ENCODE measurements at places on chromosomes 5 and 9. TPM values are rescaled to one million over a fixed set of nuclear protein-coding genes. Genes with fewer than 3 reads are reported as not detected.
A peak's percentile ranks its signal among the peaks of the same experiment; 100 is the strongest.

GRCh38 chr9:32371679-32372078 is 12.8 kb upstream of the ACO1 start:
- H3K4me3 ChIP-seq, result no peak overlapping the region
- no peak for DNase-seq
- H3K27me3 ChIP-seq, result no peaks in the 10 kb centered on the region

DNA sequence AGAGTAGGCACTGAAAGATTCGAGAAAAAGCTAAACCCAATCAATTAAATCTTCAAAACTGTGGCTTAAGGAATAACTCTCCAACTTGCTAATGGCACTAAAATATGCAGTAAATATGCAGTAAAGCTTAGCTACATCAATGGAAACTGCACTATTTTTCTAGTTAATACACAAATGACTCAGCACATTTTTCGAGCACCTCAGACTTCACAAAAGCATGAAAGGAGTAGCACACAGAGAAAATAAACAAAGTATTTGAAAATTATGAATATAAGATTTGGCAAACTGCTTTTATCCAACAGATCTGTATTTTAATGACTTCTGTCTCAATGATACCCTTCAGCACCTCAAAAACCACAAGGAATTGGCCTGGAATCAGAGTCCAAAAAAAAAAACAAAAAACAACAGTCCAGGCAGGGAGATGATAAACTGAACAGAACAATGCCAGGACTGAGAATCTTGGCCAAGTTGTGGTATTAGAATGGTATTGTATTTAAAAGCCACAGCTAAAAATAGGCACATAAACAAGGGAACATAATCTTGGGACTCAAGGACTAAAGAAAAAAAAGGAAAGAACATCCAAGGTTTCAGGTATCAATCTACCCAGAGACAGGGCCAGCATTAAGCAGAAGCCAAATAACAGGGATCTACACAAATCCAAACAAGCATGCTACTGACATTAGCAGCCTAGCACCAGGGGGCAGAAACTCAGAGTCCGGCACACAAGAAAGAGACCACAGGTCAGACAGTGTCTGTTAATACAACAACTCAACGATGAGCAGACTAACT is 21.4 kb downstream of the TMEM245 start:
- H3K27me3 ChIP-seq, result no peaks in the 10 kb centered on the region
- peaks cover 50% of the 10 kb centered on the region for H3K4me1 ChIP-seq
- peak overlapping the region; percentile 84 for H3K27ac ChIP-seq
- peak; percentile 84 for DNase-seq
- peaks cover 24% of the 10 kb centered on the region for H3K36me3 ChIP-seq
- H3K4me3 ChIP-seq, result peak overlapping the region; percentile 7

GRXCR2 gene
- not detected for total RNA-seq

SLC36A3 gene
- not detected for total RNA-seq

Data from MCF 10A (cell line).